Activated T-helper 9 cell treated with anti-CD3 and anti-CD28 coated beads, Interleukin-2, amount 50 U/mL, for 16 hours (primary cell): ENCODE measurements at places on chromosomes 5 and 9.

GRCh38 chr9:77010527-77010926 lies 8.9 kb upstream of the FOXB2 start:
- no peak for DNase-seq

DNA sequence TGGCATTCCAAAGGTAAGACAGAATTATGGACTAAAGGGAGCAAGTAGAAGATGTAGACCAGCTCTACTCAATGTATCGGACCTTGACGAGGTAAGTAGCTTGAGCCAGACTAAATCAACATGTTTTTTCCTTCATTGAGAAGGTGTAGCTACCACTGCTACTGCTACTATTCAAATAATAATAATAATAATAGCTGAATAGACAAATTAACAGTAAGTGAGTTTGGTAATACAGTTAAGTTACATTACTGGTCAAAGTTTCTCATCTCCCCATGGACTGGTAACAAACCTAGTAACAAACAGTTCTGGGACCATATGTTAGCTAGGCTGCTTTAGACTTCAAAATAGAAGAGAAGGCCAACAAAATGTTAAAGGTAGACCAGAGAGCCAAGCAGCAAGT lies 609.2 kb downstream of the TLE1 start:
- DNase-seq: no peak

GRCh38 chr5:36367524-36367923 lies 65.8 kb upstream of the RANBP3L start:
- DNase-seq: no peak

- DNase-seq: no peak
Measured at GRCh38 chr5:168292786-168293696, 1.6 kb downstream of the WWC1 start.

DNA sequence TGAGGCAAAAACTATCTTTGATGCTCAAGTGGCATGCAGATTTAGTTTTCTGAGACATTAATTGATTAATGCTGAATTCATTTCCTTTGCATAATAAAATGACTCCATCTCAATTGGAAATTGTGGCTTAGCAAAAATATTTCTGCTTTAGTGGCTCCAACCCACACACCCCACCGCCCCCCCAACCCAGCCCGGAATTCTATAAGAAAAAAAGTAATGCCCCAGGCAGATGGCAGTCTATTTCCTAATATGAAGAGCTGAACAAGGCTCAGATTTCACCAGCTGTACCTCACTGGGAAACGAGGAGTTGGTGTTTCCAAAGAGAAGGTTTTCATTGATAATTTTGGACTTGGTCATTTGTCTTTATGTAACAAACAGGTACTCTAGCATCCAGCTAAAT lies 182.1 kb downstream of the FBN2 start:
- DNase-seq: no peak

GRCh38 chr5:175640106-175640775 lies 17.6 kb upstream of the HRH2 start:
- no peak for DNase-seq

- no peak for DNase-seq
Measured at GRCh38 chr9:75623462-75623861, 267.0 kb upstream of the PCSK5 start.

DNA sequence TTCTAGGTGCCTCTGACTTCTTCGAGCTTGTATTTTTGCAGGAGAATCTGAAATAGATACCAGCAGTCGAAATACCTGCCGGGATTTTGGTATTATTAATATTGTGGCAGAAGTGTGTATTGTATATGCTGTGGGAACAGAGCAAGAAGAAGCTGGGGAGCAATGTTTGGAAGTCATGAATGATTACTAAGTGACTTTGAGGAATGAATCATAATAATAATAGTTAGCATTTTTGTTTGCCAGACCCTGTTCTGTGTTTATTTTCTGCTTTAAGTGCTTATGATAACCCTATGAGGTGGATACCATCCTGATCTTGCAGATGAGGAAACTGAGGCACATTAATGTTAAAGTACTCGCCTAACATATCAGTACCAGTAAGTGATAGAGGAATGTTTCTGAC lies 32.4 kb downstream of the RAB24 start:
- DNase-seq: no peak

DNA sequence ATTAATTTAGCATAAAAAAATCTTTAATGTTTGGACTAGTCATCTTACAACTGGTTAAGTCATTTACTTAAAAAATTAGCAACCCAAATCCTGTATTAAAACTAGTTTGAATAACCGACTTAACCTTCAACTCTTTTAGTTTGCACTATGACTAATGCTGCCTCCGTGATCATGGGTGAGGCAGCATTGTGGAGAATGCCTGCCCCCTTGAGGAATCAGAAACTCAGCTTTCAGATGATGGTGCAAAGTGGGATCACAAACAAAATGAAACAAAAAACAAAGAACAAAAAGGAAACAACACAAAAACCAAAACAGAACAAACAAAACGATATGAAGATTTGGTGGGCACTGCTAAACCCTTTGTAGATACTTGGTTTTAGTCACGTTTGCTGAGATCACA lies 127.0 kb upstream of the PALM2AKAP2 start:
- DNase-seq: no peak

- no peak for DNase-seq
Measured at GRCh38 chr9:119251936-119252335, 117.3 kb downstream of the BRINP1 start.

GRCh38 chr5:143274952-143275351 lies 128.5 kb downstream of the NR3C1 start:
- DNase-seq: no peak

GRCh38 chr9:83191154-83191553 lies 128.2 kb upstream of the RASEF start:
- DNase-seq: no peak

DNA sequence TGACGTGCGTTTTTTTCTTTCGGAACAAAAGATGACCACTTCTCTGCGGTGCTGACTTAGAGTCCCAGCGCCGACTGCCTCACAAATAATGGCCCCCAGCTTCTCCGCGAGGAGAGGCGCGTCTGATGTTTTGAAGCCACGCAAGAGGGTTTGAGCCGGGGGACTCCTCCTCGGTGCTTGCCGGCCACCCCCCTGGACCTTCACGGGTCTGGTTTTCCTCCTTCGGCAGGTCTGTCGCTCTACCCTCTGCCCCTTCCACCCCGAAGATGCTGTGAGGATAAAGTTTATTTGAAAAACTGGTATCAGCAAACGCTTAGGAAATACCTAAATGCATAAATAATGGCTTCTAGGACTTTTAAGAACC lies 584 bp downstream of the USP20 start:
- no peak for DNase-seq

- no peak for DNase-seq
Measured at GRCh38 chr5:133396187-133396741, 216.1 kb downstream of the FSTL4 start.

GRCh38 chr9:131899296-131900228 lies 159.7 kb upstream of the RAPGEF1 start:
- no peak for DNase-seq

DNA sequence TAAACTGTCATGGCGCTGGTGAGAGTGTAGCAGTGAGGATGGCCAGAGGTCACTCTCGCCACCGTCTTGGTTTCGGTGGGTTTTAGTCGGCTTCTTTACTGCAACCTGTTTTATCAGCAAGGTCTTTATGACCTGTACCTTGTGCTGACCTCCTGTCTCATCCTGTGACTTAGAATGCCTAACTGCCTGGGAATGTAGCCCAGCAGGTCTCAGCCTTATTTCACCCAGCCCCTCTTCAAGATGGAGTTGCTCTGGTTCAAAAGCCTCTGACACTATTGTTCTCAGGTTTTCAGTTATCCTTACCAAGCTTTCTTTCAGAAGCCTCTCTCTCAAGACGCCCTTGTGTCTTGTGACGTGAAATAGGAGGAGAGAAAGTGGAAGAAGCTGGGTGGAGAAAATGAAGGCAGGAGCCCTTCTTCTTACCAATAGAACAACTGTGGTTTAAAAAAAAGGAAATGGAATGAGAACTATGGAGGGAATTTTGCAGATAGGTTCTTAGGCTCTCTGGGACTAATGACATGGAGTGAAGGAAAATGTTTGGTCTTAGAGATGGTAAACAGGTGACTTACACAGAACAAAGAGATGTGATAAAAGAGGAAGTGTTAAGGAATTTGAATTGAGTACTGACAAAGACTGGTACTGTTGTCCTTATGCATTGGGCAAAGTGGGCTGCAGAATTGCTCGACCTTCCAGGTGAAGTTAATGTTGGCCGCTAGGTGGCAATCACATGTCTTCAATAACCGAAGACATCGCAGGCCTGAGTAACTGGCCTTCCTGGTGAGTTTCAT lies 133.3 kb upstream of the RAI14 start:
- peak; percentile 15 for DNase-seq

DNA sequence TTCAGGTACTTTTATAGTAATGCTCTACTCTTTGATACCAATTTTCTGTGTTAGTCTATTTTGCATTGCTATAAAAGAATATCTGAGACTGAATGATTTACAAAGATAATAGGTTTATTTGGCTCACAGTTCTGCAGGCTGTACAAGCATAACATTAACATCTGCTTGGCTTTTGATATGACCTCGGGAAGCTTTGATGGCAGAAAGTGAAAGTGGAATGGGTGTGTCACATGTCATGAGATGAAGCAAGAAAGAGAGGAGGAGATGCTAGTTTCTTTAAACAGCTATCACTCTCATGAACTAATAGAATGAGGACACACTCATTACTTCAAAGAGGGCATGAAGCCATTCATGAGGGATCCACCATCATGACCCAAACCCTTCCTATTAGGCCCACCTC lies 270.9 kb upstream of the IL12B start:
- no peak for DNase-seq

DNA sequence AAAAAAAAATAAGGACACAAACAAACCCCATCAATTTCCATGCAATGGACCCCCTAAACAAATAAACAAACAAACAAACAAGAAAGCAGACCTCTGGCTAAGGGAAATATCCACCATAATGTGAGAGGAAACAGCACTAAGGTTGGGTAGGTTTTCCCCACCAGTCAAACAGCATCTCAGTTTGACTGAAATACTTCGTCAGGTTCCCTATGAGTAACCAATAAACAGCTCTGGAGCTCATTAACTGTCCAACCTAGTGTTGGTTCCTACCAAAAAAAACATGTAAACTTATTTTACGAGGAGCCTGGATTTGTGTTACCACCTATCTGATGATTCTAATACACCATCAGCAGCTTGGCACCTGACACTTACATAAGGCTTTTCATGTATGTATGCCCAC lies 198.5 kb upstream of the TARS1 start:
- no peak for DNase-seq

- DNase-seq: no peak
Measured at GRCh38 chr9:72599874-72600534, 78.6 kb downstream of the TMC1 start.

- no peak for DNase-seq
Measured at GRCh38 chr5:137758715-137759306, 4.6 kb upstream of the HNRNPA0 start.

DNA sequence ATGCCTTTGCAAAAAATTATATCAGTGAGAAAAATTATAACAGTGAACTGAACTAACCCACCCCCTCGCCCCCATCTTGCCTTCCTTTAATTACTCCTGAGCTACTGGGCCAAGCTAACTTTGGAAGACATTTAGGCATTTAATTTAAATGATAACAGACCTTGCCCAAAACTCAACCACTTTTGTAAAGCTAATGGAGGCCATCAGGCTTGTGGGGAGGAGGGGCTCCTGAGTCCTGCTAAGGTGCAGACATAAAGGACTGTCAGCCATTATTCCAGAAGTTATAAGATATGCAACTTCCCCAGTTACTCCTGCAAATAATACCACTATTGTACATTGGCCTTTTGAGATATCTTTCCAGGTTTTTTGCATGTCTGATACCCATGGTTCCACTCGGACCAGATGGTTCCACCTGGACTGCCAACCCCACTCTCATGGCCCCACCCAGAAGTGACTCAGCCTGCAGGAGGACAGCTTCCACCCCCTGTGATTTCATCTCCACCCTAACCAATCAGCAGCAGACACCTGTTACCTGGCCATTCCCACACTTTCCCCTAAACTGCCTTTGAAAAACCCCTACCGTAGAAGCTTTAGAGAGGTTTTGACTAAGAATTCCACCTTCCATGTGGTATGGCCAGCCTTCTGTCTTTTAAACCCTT lies 805.4 kb upstream of the CDH6 start:
- DNase-seq: no peak
